Stimulated activated CD8-positive, alpha-beta memory T cell treated with anti-CD3 and anti-CD28 coated beads, Interleukin-4, amount 100 ng/mL, for 4 hours (primary cell): ENCODE measurements at places on chromosomes 3 and 15.

- DNase-seq = no peak
Measured at GRCh38 chr3:36866368-36866767, 78.5 kb downstream of the TRANK1 start.

- no peak for DNase-seq
Measured at GRCh38 chr3:37257581-37257980, 83.2 kb upstream of the LRRFIP2 start.

GRCh38 chr3:188294823-188295487 is 141.0 kb downstream of the LPP start:
- DNase-seq = no peak

- DNase-seq = no peak
Measured at GRCh38 chr3:171743327-171744157, 66.7 kb downstream of the PLD1 start.

DNA sequence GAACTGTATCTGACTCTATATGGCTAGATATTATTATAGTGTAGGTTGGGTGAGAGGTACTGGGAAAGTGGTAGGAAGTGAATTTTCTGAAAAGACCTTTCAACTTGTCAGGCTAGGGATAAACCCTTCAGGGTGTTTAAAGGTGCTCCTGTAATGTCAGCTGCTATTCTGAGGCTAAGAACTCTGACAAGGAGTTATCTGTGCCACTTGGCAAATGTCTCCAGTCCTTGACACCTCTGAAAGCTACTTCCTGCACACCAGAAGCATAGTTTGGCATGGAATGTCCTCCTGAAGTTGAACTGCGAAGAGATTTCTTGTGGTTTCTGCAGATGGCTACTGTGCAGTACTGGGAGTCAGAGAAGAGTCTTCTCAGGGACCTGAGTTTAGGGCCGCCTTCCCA is 194.3 kb downstream of the CDIN1 start:
- no peak for DNase-seq

- DNase-seq = no peak
Measured at GRCh38 chr3:28050885-28051284, 190.5 kb upstream of the CMC1 start.

- no peak for DNase-seq
Measured at GRCh38 chr3:136942803-136943202, 15.0 kb upstream of the IL20RB start.

- DNase-seq = peak; percentile 78
Measured at GRCh38 chr3:46065294-46065705, 38.0 kb upstream of the XCR1 start.

GRCh38 chr15:57224664-57225063 is 151.6 kb upstream of the CGNL1 start:
- no peak for DNase-seq

- no peak for DNase-seq
Measured at GRCh38 chr15:98884894-98885293, 122.7 kb downstream of the PGPEP1L start.

DNA sequence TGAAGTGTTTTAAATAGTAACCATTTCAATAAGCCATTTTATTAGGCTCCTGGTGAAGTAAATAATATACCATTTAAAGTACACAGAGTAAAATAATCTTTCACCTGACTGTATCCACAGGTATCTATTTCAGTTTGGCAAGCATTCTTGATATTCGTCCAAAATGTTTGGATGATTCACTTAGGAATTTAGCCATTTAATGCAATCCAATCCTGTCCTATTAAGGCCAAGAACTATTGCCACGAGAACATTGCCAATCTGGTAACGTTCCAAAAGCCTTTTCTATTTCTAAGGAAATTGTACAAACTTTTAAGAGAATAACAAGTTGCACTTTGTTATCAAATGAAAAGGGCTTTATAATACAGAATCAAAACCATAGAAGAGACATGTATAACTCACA is 209.8 kb upstream of the THRB start:
- no peak for DNase-seq

GRCh38 chr3:156483426-156483825 is 71.5 kb downstream of the SSR3 start:
- no peak for DNase-seq
